ENCODE measurements at places on chromosomes 13 and 19.

GRCh38 chr19:48196933-48197665 lies 26.6 kb downstream of the ZSWIM9 start:
- no peak for DNase-seq

DNA sequence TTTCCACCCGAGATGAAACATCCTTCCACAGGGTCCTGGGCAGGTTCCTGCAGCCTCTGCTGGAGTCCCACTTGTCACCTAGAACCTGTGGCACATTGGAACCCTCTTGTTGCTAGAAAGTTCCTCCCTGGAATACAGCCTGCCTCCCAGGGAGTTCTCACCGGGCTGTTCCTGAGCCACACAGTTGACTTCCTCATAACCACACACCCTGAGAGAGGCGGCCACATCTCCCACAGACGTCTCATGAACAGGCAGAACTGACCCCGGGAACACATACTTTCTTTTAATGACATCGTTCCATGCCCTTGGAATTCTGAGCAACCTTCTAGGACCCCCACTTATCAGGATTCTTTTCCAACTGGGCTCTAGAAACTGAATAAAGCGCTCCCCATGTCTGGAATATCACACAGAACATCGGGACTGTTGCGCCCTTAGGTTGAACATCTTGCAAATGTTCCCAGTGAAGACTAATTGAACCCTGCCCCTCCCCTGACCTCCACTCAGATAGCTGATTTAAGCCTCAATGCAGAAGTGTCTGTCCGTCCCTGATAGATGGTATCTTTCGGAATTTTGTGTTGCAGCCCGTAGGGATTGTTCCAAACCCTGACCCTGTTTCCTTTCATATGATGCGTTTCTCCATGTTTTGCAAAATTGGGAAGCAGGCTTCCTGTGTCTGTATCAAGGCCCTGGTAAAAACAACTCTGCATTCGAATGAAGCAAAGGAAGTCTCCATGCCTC lies 91.1 kb downstream of the RAB20 start:
- no peak for DNase-seq

- DNase-seq = peak; percentile 77
These were observed 87.6 kb downstream of the ARHGEF7 start for GRCh38 chr13:111202745-111203144.

DNA sequence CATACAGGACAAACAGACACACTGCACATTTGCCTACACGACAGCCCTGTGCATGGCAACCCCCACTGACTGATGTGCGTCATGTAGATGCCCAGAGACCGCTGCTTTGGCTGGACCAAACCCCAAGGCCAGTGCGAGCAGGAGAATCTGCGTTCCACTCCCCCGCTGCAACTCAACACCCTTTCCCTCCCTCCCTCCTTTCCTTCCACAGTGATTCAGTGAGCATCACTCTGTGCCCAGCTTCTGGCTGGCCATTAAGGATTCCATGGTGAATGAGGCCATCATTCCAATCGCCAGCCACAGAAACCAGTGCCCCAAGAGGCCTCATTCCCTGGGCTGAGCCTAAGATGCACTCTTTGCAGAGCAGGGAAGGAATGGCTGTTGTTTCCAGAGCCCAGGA lies 61.6 kb downstream of the GSX1 start:
- no peak for DNase-seq

DNA sequence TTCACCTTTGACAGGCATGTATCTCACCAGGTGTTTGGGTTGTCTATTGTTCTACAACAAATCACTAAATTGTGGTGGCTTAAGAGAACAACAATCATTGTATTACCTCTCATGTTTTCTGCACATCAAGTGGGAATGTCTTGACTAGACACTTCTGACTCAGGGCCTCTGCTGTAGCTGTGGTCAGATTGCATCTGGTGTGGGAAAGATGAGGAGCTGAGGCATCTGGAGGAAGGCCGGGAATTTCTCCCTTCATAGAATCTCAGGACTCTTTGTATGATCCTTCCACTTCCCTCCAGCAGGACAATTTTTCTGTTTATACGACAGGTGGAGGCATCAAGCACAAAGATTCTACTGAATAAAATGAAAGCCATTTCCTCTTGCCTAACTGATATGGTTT lies 511.8 kb upstream of the NBEA start:
- DNase-seq = peak; percentile 3

- peak; percentile 99 for DNase-seq
These were observed at the start of gene POLRMT for GRCh38 chr19:633068-633785. POLRMT (minus strand) TSS chr19:633537; CDS start chr19:633512, 25 bp downstream.

DNA sequence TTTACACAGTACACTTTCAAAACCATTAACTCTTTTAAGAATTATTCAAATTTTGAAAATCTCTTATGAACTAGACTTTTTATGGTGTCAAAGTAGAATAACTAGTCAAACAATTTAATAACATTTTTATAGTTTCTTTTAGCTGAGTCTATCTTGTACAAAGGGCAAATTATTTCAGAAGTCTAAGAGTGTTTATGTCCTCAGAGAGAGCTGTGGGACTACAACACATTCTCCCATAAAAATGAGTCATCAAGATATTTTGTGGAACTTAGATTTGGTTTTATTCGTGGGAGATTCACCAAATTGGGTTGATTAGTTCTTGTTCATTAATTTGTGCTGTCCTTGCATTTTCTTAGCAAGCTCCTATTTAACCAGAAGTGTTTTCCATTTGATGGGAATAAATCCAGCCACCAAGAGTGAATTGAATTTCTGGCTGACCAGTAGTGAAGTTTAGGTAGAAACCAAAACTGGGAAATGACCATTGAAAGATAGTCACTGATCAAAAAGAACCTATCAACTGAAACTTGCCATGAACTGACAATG lies 291.0 kb downstream of the DLEU7 start:
- no peak for DNase-seq

DNA sequence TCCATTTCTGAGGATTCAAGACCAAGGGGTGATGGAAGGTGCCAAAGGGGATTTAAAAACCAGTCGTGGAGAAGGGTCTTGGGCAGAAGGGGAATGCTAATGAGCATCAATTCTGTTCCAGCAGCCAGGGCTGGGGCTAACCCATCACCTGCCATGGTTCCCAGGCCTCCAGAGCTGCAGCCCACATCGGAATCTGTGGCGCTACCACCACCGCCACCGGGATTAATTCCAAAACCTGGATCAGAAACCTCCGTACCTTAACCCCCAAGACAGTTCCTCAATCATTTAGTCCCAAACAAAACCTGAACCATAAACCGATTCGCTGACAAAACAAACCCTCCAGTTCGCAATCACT lies 583 bp downstream of the ZNF615 start:
- DNase-seq = no peak

GRCh38 chr19:42465827-42466280 lies 23.1 kb upstream of the CXCL17 start:
- no peak for DNase-seq

GRCh38 chr13:62418872-62419271 lies 1003.2 kb upstream of the PCDH20 start:
- DNase-seq = peak; percentile 58

DNA sequence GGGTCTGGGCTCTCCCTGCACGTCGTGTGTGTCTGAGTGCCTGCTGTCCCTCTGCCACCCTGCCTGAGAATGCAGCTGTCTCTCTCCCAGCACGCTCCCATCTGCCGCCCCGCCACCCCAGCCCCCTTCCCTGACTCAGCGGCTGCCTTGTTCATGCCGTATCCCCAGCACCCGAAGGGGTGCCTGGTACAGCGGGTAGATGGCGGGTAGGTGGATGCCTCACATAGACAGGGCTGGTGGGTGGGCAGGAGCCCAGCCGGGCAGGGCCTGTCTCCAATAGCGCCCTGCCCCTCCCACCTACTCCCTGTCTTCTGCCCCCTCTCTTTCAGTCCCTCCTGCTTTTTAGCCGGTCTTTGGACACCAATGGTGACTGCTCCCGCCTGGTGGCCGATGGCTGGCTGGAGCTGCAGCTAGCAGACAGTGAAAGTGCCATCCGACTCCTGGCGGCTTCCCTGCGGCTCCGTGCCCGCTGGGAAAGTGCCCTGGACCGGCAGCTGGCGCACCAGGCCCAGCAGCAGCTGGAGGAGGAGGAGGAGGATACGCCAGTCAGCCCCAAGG lies 30.3 kb downstream of the DHX34 start:
- no peak for DNase-seq

GRCh38 chr19:57748029-57748428 lies 1.4 kb downstream of the ZNF776 start:
- DNase-seq = no peak

- DNase-seq = no peak
These were observed 1.3 kb downstream of the SNAPC2 start for GRCh38 chr19:7921302-7921966.

GRCh38 chr19:42468273-42468796 lies 25.6 kb upstream of the CXCL17 start:
- peak; percentile 79 for DNase-seq

DNA sequence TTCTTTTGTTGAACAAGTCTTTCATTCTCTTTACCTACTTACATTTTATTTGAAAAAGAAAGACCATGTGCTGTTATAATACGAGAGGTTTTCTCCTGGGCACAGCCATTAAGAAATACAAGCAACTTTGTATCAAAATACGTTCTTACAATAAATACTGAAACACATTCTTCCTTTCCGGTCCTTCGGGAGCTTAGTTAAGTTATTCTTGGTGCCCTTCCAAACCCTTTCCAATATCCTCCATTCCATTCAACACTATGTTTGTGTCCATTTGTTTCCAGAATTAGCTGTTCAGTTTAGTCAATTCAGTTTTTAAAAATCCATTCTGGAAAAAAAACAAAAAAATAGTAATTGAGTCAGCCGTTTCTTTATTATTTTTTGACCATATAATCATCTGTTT lies 746.8 kb upstream of the SLC10A2 start:
- no peak for DNase-seq

- no peak for DNase-seq
These were observed 87.3 kb downstream of the STK24 start for GRCh38 chr13:98489446-98490194.

Data from ELR (cell line).